NCI-H510A (cell line): ENCODE measurements at places on chromosomes 11 and 22.
A peak's percentile ranks its signal among the peaks of the same experiment; 100 is the strongest.

DNA sequence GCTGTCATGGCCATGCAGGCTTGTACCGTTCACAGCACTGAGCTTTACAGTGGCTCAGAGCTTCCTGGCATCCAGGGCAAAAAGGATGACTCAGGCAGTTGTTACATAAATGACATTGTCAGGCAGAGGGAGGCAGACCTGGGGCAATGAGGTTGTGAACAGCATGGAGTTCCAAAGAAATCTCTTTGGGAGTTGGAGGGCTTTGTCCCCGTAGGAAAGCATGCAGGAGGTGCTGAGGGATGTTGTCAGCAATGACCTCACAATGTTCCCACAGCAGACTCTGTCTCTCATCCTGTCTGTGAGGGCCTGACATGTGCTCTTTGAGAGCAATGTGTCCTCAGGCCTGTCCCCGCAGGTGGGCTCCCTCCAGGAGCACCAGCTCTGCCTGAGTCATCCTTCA is 25.9 kb upstream of the PDE2A start:
- DNase-seq = no peak

DNA sequence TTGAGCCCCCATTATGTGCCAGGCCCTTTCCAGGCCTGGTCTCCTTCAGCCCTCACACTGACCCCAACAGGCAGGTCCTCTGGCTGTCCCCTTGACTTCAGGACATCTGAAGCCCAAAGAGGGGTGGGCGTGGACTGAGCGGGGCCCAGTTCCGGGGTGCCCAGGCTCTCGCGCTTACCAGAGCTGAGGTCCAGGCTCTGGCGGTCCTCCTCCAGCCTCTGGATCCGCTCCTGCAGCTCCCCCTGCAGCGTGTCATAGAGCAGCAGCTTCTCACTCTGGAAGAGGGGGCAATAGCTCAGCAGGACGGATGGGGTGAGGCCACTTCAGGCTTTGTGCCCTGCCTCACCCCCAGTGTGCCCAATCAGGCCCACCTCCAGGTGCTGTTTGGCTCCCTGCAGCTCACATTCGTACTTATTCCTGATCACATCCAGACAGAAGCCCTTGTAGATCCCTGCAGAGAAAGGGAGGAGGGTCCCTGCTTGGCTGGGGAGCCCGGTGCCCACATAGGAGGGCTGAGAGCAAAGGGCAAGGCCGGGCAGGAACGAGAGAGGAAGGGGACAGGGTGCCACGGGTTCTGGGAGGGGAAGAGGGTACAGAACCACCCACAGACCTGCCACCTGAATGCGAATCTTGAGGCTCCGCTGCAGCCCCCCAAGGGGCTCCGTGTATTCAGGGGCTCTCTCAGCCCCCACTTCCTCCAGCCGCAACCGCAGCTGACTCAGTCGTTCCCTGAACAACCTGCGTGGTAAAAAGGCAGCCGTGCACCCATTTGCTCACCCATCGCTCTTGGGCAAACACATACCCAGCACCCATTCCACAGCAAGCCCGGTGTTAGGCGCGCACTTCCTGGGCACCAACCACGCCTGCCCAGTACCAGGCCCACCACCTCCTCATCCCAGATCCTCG is 4.1 kb downstream of the BRMS1 start:
- no peak for DNase-seq

- DNase-seq = no peak
These were observed 1.9 kb downstream of the FEN1 start for GRCh38 chr11:61794579-61794978.

- no peak for DNase-seq
These were observed 17.7 kb downstream of the CTNND1 start for GRCh38 chr11:57779276-57779675.

DNA sequence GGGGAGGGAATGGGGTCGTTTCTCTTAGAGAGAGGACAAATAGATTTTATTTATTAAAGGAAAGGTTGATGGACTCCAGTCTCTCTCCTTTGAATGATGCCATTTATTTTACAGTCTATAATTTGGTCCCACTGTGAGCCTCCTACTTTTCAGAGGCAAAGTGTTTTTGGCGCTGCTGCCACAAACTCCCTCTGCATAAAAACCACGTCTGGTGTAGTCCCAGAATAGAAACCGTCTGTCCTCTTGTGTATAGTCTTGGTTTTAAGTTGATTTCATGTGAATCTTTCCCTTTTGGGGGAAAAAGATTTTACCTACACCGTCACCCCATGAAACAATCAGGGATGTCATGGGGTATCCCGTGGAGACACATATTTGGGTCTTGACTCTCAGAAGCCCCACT is 143.6 kb upstream of the SEZ6L start:
- DNase-seq = no peak

GRCh38 chr11:130937051-130937450 is 20.8 kb upstream of the SNX19 start:
- DNase-seq = no peak

DNA sequence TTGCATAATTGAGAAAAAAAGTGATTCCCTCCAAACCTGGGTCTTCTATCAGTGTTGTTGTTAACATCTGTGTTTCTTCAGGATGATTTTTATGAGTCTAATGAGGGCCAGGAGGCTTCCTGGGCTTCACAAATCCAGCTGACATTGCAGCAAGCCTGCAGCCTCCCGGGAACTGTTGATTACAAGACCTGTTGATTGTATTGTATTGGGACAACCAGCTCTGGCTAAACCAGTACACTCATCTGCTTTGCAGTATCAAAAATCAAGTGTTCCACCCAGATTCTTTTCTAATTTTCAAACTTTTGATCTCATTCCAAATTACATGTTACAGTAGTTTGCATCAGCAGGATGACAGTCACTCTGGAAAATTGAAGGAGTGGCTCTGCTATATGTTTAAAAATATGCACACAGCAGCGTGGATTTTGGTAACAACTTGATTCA is 16.1 kb upstream of the PRSS23 start:
- DNase-seq = no peak

GRCh38 chr22:38311323-38311620 is 6.0 kb downstream of the CSNK1E start:
- DNase-seq = no peak

DNA sequence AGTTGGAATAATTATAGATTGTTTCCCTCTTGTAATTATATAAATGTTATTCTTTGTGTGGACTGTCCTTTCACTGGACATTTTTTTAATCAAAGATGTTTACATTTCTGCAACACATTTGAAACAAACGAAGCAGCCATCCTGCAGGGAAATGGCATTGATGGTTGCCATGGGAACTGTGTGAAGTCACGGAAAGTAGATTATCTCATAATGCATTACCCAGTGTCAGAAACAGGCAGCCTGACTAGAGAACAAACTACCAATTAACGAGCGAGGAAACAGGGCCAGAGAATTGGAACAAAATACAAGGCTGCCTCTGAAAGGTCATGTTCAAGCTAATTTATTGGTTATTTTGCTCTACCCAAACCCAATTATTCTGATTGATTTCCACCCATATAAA is 96.9 kb upstream of the LARGE1 start:
- DNase-seq = no peak

DNA sequence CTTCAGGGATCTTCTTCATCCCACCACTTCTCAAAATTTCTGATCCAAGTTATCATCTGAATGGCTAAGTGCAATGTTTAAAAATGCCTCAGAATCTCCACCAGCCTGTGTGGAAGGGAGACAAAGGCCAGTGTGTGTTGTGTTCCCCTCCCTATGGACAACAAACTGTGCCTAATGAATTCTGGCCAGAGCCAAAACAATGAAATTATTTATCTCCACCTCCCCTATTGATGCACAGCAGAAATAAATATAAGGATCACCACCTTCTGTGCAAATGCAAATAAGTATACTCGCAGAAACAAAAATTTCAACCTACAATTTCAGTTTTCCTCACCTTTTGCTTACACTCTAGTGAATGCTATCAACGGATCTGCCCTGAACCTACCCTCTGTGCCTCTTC is 75.8 kb downstream of the GAB2 start:
- no peak for DNase-seq

DNA sequence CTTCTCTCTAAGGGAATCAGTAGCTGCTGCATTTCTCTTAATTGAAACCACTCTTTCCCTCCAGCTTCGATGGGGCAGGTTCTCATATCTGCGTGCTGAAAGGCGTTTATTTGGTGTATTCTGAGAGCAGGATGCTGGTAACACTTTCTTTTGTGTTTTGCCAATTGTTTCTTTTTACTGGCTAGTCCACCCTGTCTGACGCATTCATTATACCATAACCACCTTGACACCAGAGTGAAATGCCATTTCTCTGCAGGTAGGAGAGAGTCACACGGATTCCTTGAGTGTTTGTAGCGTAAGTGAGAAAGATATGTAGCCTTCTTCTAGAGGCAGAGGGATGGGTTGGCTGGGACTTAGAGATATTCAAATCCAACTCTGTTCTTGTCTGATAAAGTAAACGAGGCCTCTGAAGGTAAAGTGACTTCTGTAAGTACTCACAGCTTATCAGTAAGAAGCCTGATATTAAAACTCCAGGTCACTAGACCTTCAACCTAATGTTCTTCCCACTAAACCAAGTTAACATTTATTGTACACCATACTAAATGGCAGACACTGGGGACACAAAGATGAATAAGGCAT is 21.4 kb downstream of the CD44 start:
- DNase-seq = no peak

GRCh38 chr22:20389288-20389687 is 4.7 kb upstream of the ZNF74 start:
- no peak for DNase-seq

DNA sequence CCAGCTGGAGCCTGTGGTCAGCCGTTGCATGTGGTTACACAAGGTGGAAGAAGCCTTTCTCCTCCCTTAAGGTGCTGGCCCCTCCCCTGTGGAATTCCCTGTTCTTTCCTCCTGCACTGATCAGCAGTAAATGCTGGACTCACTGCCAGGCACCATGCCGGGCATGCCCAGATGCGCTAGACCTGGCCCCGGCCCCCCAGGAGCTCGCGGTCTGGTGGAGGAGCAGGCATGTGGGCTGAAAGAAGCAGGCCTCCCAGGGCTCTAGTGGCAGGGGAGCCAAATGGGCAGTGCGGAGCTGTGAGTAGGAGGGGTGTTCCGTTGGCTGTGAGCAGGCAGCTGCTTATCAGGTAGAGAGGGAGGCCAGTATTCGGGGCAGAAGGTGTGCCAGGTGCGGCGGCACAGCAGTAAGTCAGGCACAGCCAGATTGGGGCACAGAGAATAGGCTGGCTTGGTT is 10.2 kb downstream of the DGKZ start:
- no peak for DNase-seq

DNA sequence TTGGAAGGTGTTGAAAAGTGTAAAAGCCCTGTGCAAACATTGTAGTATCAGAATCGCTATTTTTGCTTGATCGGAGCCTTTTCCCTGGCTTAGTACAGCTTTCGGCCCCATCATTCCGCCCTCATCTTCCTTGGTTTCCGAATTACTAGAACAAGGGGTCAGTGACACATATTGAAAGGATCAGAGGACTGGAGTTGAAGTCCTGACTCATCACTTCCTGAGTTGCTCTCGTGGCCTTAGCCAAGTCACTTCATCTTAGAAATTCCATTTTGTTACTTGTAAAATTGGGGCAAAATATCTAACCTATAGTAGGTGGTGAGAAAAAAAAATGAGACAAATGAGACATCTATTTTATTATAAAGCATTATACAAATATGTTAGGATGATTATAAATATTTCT is 375.0 kb downstream of the NTM start:
- DNase-seq = no peak

GRCh38 chr11:39860931-39861330 is 1598.5 kb downstream of the LRRC4C start:
- DNase-seq = no peak

DNA sequence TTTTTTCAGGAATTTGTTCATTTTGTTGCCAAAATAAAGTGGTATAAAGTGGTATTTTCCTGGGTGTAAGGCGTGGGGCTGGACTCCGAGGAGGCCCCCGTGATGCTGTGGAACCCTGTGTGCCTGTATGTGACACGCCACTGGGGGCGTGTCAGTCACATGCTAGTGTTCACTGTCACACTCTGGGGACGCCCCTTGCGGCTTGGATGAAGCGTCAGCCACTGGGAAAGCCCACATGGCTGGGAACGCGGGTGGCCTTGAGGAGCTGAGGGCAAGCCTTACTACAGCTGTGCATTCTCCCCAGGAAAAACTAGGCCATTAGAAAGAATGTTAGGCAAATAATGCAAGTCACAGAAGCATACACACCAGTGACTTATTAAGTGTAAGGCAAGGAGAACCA is 77.0 kb upstream of the SLC25A18 start:
- DNase-seq = no peak

DNA sequence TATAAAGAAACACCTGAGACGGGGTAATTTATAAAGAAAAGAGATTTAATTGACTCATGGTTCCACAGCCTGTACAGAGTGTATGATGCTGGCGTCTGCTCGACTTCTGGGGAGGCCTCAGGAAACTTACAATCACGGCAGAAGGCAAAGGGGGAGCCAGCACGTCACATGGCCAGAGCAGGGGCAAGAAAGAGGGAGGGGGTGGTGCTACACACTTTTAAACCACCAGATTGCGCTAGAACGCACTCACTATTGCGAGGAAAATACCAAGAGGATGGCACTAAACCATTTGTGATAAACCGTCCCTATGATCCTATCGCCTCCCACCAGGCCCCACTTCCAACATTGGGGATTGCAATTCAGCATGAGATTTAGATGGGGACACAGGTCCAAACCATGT is 79.7 kb upstream of the CARD18 start:
- DNase-seq = no peak

GRCh38 chr11:32081129-32081641 is 9.7 kb upstream of the RCN1 start:
- DNase-seq = no peak

DNA sequence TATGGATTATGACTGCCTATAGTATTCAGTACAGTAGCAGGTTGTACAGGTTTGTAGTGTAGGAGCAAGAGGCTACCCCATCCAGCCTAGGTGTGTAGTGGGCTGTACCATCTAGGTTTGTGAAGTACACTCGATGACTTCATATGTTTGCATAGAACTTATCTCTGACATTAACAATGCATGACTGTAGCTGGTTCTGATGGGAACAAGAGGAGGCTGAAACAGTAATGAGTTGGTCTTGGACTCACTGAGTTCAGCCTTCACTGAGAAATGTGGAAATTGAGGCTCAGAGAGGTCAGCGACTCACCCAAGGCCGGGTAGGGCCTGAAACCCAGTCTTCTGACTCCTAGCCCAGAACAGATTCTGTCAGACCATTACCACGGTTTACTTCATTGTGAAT is 13.0 kb downstream of the MYO7A start:
- peak; percentile 82 for DNase-seq

- no peak for DNase-seq
These were observed 470.9 kb downstream of the ETS1 start for GRCh38 chr11:128116447-128116846.
